ENCODE measurements at places on chromosomes 3 and 15.

GRCh38 chr15:78069052-78069414 is 8.5 kb downstream of the TBC1D2B start:
- no peak for DNase-seq

GRCh38 chr3:64890006-64890405 is 202.2 kb upstream of the ADAMTS9 start:
- DNase-seq: no peak

DNA sequence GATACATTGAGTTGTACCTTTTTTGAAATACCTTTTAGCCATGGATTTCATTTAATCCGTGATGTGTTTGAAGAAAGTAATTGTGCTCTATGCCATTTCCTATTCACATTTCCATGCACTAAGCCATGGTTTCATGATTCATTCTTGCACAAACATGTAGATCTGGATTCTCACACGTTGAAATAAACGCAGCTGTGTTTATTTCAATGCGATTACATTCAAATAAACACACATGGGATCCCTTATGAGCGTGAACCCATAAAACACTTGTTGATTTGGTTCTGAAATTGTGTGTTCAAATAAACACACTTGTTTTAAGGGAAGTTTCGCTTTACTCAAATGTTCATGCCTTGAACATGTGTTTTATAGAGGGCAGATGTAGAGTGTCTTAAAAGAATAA is 39.2 kb downstream of the BBX start:
- no peak for DNase-seq

DNA sequence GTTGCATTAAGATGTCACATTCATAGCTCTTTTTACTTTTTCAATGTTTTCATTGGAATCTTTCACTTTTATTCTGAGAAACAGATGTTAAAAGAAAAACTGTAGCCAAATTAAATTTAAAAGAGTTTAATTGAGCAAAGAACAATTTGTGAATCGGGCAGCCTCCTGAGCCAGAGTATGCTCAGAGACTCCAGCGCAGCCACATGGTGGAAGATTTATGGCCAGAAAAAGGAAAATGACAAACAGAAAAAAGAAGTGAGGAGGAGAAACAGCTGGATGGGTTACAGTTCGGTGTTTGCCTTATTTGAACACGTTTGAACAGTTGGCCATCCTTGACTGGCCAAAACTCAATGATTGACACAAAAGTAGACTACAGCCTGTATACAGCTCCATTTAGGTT is 33.8 kb upstream of the RAB11A start:
- no peak for DNase-seq

- no peak for DNase-seq
Measured at GRCh38 chr3:125552401-125552800, 32.4 kb upstream of the SNX4 start.

DNA sequence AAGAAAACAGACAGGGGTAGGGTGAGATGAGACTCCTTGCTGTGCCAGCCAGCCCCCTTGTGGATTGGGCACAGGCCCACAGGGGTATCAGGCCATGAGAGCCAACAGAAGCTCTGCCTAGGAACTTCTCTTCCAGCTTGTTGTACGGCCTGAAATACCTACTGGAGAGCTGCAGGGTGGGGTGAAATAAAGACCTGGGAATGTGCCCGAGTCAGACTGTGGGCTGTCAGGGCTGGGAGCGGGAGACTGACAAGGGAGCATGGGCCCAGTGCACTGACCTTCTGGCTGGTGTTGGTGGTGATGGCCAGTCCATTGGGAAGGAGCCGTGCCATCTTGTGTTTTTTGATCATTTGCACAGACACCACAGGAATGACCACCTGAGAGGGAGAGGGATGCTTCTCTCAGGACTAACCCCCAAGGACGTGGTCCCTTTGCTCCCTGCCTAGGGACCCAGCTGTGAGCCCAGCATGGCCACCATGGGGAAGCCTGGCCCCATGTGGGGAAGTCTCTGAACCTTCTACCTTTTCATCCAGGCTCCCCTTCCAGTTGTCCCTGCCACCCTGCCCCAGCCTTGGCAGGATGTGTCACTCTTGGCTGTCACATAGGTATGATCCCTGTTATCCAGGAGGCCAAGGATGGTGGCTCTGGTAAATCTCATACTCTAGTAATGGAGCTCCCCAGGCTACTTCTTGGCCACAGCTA is 30.7 kb downstream of the GRAMD2A start:
- DNase-seq: no peak

GRCh38 chr3:106590216-106590615 is 721.4 kb upstream of the CBLB start:
- no peak for DNase-seq

Data from NCI-H2029 treated with DMSO at 0.1 percent for 48 hours (cell line).